ENCODE measurements at places on chromosomes 3 and 15.

DNA sequence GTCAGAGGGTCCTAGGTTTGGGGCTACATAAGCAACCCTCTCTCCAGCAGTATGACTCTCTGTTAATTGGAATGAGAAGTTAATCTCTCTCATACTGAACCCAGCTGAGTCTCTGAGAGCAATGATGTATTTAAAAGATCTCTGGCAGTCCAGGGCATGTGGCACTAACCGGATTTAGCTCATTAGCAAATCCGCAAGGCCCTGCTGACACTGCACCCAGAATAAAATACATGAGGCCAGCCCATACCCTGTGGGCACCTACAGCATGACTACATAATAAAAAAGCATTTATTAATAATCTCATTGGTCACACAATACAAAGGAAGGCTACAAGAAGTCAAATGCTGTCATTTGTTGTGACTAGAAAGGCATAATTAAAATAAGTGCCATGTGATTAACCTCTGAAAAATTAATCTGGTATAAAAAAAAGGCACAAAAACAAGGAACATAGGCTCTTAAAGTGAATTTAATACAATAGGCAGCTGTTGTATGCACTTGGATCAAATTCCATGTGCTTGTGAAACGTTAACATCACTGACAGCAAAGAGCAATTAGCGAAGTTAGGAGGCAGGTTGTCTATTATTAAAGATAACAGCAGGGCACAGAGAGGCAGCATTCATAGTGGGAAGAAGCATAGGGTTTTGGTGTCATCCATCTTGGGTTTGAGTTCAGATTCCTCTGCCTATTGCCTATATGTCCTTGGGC is 381.2 kb downstream of the WDR72 start:
- no peak for DNase-seq

GRCh38 chr3:59502806-59503205 is 453.0 kb upstream of the CFAP20DC start:
- no peak for DNase-seq

DNA sequence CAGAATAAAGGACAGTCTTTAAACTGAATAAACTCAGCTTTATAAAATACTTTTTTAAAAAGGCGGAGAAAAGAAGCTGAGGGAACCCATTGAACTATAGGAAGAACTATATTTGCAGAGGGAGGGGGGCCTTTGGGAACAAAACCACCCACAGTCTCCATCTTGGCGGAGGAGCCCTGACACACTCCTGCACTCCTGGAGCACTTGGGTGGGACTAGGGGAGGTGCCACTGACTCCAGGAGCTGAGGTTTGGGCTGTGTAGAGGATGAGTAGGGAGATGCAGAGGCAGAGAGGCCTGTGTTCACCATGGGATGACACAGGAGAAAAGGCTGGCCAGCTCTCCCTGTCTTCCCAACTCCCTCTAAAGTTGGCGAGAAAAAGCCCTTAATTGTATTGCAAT is 35.8 kb downstream of the IFT122 start:
- no peak for DNase-seq

DNA sequence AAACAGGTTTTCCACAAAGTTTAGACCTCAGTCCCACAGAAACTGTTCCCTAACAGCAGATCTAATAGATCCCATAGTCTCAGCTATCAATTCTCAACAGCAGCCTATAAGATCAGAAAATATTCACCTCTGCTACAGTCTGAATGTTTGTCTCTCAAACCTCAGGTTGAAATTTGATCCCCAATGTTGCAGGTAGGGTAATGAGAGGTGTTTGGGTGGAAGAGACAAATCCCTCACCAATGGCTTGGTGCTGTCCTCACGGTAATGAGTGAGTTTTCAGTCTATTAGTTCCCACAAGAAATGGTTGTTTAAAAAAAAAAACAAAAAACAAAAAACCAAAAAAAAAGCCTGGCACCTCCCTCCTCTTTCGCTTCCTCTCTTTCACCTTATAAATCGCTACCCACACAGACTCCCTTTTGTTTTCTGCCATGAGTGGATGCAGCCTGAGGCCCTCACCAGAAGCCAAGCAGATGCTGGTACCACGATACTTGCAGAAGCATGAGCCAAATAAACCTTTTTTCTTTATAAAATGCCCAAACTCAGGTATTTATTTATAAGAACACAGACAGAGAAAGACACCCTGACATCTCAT is 14.2 kb downstream of the ZNF280D start:
- no peak for DNase-seq

DNA sequence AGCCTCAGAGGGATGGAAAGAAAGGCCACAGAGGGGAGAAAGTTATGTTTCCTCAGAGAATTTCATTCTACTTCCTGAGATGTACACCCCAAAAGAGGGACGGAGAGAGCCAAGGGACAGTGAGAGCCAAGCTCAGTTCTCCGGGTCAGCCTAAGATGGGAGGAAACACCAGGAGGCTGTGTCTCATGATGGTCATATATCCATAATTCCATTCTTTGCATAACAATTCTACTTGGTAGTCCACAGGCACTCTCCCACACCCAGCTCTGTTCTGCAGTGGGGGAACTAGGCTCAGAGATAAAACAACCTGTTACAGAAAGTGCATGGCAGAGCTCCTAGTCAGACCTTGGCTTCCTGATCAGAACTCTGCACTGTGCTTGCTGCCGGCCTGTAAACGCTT is 54.4 kb downstream of the WDR76 start:
- no peak for DNase-seq

GRCh38 chr3:73364517-73364916 is 260.2 kb downstream of the PDZRN3 start:
- no peak for DNase-seq

GRCh38 chr3:162376761-162377160 is 880.2 kb downstream of the OTOL1 start:
- no peak for DNase-seq

DNA sequence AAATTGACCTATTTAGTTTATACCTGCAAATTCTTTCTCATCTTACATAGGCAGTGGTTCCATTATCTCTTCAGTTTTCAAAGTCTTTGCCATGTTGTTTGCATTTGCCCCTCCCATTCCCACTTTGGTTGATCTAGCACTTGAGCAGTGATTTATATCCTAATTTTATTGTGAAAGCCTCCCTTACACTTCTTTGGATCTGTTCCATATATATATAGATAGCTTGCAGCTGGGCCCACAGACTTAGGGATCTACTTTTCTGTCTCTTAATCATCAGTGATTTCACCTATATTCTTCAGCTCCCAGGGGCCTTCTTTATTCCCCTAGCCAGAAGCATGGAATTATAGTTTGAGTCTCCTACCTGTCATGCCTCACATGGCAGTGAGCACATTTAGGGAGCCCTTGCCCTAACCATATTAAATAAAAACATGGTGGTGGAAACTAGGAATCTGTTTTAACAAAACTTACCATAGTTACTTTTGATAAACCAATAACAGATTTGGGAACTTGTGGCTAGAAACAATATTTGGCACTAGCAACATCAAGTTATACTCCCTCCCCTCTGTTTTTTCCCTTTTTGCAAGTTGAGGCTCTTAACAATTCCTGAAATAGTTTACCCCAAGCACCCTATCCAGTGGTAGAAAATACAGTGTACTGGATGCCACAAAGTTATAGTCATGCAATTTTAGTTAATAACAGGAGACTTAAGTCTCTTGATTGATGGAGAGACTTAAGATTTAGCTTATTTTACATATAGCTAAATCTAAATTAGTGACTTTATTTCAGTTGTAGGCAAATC is 41.7 kb downstream of the ARIH1 start:
- no peak for DNase-seq

DNA sequence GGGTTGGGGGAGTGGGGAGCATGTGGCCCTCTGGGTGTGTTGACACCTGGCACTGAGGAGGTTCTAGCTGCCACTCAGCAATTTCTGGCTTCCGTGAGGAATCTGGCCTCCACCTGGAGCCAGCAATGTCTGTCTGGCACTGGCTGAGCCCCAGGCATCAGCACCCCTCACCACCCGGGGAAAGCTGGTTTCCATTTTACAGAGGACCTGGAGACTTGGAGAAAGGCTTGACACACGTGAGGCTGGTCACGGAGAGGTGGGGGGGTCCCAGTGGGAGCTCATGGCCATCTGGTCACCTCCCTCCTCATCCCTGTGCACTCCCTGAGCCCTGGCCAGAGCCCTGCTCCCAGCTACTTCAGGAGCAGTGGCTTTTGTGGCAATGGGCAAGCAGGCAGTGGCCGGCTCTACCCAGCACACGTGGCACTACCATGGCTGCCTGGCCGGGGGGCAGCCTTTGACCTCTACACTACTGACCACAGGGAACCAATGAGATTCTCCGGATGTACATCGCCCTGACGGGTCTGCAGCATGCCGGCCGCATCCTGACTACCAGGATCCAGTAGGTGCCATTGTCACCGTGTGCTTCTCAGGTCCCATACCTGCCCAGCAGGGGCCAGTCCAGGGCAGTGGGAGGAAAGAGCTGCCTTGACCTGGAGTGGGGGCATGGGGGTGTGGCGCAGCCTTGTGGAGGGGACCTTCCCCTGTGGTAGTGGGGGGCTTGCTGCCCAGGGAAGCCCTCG is 28.5 kb downstream of the ACAD9 start:
- no peak for DNase-seq

DNA sequence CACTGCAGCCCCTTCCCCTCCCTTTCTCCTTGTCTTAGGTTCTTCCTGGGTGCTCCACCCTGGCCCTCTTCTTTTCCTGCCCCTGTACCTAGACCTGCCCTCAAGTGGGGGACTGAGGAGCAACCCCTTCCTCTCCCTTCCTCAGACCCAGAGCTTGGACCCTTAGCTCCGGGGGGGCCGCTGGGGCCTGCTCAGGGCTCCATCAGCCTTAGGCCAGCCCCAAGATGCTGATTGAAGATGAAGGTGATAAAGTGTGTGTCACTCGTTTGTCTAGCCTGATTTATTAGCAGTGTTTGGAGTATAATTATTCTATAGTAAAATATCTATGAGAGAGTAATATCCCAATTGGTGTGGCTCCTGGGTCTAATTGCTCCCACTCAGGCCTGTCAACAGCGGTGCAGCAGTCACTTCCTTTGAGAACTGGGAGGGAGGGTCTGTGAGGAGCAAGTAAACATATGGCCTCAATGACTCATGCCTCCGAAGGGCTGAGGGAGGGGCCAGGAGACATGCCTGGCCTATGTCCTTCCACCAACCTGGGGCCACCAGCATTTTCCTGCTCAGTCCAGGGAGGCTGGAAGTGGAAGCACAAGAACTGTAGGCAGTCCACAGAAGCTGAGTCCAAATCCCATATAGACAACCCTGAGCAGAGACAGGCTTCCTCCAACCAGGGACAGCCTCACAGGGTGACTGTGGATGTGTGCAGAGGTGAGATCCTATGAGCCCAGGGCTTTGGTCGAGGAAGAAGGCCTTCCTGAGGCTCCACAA is 123.2 kb downstream of the DNAJB8 start:
- DNase-seq = no peak

GRCh38 chr3:140386357-140387100 is 291.3 kb upstream of the TRIM42 start:
- DNase-seq = no peak

GRCh38 chr3:122088531-122088930 is 33.4 kb downstream of the CD86 start:
- DNase-seq = no peak

- DNase-seq = no peak
These were observed 560.9 kb upstream of the AGTR1 start for GRCh38 chr3:148136816-148137215.

GRCh38 chr3:4340411-4341335 is 37.5 kb downstream of the SETMAR start:
- no peak for DNase-seq

- DNase-seq = no peak
These were observed 4.3 kb upstream of the MTFMT start for GRCh38 chr15:65033659-65034269.

DNA sequence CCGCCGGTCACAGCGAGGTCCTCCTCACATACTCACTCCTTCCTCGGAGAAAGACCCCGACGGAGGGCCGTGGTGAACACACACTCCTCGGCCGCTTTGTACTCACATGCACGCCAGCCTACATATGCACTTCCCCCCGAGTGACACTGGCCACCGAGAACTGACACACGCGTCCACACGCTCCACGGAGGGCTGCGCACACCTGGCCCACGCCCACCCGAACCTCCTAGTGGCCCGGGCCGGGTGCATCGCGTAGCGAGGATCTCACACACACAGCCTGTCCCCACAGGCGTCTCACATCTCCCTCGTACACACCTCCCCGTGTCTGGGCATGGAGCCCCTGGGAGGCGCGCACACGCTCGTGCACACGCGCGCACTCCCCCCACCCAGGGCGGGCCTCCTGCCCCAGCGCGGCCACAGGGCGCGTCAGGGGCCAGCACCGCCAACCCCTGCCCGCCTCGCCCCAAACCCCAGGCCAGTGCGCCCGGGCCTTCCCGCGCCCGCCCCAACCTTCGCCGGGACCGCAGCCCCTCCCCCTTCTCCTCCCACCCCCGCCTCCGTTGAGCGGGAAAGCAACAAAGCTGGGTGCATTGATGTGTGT is 411 bp upstream of the C3orf70 start:
- peak; percentile 1 for DNase-seq

GRCh38 chr15:41502795-41503668 is 9.4 kb downstream of the ITPKA start:
- DNase-seq = no peak

DNA sequence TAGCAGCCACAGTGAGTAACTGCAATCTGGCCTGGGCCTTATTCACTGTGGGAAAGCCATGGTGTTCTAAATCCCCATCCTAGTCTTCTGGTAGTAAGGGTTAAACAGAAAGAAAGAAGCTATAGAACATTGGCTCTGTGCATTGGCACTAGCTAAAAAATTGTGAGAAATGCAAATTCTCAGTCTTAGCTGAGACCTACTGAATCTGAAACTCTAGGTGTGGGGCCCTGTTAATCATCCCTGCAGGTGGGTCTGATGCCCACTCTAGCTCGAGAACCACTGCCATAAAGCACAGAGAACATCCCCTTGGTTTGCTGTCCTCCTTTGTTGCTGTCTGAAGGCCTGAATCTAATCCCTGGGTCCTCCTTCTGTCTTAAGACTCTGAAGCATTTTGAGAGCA is 59.3 kb downstream of the MEIS2 start:
- no peak for DNase-seq

- DNase-seq = no peak
These were observed 83.6 kb downstream of the NSUN3 start for GRCh38 chr3:94146455-94146854.

DNA sequence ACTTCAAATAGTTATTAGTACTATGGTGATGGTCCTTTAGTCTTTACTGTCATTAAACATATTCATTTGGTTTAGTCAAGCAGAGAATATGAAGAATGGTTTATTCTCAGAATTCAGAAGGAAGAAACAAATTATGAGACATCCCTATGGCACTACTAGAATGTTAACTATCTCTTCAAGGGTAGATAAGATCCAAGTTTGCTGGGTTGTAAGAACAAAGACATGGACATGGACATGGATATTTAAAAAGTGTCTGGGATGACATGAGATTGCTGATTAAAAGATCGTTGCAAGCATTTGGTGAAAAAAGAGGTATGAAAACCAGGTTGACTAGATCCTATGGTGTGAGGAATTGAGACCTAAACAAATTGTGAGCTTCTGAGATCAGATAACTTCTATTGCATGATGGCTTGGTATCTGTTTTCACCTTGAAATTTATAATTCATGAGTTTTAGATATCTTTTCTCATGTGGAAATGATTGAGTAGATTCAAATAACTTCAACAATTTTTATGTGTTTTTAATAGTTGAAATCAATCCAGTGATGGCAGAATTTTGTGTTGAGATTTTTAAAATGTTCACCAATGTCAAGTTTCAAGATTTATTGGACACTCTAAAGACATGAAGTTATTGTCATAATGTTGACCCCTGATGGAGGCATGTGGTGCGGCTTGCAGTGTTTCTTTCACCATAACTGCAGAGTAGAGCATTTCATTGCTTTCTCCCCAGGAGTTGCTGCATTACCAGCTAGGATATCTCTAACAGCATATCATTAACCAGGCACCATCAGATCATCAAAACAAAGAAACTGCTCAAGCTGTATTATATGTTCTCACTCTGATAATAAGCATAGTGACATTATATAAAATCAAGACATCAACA is 72.6 kb downstream of the NAALADL2 start:
- DNase-seq = no peak

All from immature natural killer cell (primary cell).